ENCODE measurements at places on chromosomes 3 and 15.

- no peak for DNase-seq
These were observed at the start of gene NDN for GRCh38 chr15:23687143-23687470. Gene NDN (minus strand): TSS chr15:23687305. CDS start chr15:23687217, 88 bp downstream.

GRCh38 chr15:37059086-37059485 is 41.3 kb downstream of the MEIS2 start:
- DNase-seq = no peak

GRCh38 chr15:71010997-71011396 is 104.3 kb upstream of the THSD4 start:
- DNase-seq = no peak

- DNase-seq = no peak
These were observed 34.4 kb upstream of the TLE3 start for GRCh38 chr15:70132139-70132538.

Data from stimulated activated CD8-positive, alpha-beta memory T cell treated with anti-CD3 and anti-CD28 coated beads, Interleukin-15, amount 100 ng/mL, for 24 hours (primary cell).